ENCODE measurements at places on chromosomes 2 and 18. TPM values are rescaled to one million over a fixed set of nuclear protein-coding genes. Genes with fewer than 3 reads are reported as not detected.

The NT5DC4 gene
- not detected for total RNA-seq

The DYNAP gene
- total RNA-seq: not detected

The GALNT5 gene
- 30.1 TPM for total RNA-seq

The SP140 gene
- total RNA-seq: 0.32 TPM
